ENCODE measurements at places on chromosomes 1 and 21. TPM values are rescaled to one million over a fixed set of nuclear protein-coding genes. Genes with fewer than 3 reads are reported as not detected.

DNA sequence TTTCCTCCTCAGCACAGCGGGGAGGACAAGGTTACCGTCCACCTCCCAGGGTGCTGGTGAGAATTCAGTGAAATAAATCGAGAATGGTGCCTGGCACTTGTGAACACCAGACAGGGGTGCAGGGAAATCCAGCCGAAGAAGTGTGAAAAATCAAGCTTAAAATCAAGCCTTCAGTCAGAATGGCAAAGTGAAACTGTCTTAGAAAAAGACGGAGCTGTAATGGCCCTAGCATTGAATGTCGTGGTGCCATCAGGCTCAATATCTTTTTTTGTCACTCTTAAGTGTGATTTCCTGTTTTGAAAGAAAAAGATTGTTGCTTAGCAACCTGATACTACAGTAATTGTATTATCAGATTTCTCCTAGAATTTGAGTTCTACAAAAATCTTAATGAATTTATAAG lies 22.1 kb downstream of the EDARADD start:
- H3K27ac ChIP-seq = no peak overlapping the region
- no peak for DNase-seq
- no peak overlapping the region for H3K4me3 ChIP-seq

GRCh38 chr1:8367571-8368194 lies 49.8 kb downstream of the SLC45A1 start:
- no peaks in the 10 kb centered on the region for H3K27me3 ChIP-seq
- H3K4me3 ChIP-seq = no peak overlapping the region
- no peaks in the 10 kb centered on the region for H3K4me1 ChIP-seq
- no peak for DNase-seq

GPR25 gene
- not detected for total RNA-seq

ZFP69B gene
- 3.7 TPM for total RNA-seq

GRCh38 chr1:9271283-9271682 lies 21.4 kb upstream of the SPSB1 start:
- H3K27ac ChIP-seq = no peak overlapping the region
- no peak for DNase-seq
- no peak overlapping the region for H3K4me3 ChIP-seq
- H3K4me1 ChIP-seq = peaks cover 20% of the 10 kb centered on the region
- H3K36me3 ChIP-seq = no peaks in the 10 kb centered on the region

All from PC-9 (cell line).